ENCODE measurements at places on chromosomes 4 and X.

DNA sequence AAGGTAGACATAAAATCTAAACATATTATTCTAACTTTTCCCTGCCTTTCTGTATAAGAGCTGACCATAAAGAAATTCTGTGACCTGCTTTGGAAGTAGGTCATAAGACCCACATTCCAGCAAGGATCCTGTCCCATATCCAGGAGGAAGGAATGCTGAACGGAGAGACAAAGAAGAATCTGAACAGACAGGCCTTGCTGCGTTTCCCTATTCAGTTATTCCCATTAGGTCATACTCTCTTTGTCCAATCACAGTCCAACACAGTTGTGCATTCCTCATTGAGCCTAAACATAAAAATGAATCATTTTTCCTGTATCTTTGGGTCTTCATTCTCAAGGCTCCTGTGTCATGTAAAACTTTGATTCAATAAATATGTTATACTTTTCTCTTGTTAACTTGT is 287.6 kb upstream of the TAPT1 start:
- DNase-seq = no peak

DNA sequence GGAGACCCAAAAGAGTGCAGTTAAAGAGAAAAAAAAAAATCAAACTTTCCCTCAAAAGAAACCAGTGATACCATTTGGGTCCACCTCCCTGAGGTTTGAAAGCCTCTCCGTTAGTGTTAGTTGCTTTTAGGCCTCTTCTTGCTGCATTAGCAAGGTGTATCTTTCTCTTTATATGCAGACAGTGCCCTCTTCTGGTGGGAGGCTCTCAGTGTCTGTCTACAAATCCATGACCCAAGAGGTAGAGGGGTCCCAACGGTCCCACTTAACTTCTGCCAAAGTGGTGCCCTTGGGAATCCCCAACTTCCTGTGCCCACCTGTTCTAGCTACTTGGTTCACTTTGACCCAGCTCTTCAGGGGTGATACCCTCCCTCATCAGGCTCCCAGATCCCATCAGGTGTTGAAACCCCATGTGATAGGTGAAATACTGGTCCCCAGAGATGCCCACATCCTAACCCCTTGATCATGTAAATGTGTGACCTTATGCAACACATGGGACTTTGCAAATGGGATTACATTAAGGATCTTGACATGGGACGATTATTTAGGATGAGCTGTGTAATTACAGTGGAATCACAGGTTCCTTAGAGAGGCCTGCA is 63.7 kb upstream of the CD99 start:
- no peak for DNase-seq

GRCh38 chrX:65783746-65784145 is 116.3 kb downstream of the MSN start:
- DNase-seq = no peak

DNA sequence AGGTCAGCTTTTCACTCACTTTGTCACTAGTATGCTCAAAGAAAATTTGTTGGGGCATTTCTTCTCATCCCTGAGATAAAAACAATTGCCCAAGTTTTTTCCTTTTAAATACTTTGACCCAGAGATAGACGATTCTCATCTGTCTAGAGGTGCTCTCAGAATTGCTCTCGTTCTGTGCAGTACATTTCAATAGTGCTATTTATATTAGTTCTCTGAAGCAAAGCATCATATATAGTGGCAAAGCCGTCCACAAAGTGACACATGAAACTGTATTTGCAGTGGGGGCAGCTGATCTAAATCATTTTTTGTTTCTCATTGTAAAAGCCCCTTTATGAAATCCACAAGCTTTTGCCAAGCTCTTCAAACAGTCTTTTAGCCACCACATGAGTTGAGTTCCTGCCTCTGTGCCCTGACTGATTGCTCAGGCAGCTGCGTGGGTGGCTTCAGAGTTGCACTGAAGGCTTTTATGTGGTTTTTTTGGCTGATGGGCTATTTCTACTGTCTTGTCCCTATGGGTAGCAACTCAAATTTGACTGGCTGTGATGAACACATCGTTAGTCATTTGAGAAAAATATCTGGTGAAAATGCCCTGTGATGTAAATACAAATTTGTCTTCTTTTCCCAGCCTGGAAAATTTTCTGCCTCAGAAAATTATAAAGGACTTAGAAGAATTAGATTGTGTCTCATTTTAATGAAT is 119.1 kb upstream of the OTUD4 start:
- DNase-seq = no peak

- DNase-seq = no peak
Measured at GRCh38 chr4:6126971-6127745, 73.2 kb downstream of the JAKMIP1 start.

DNA sequence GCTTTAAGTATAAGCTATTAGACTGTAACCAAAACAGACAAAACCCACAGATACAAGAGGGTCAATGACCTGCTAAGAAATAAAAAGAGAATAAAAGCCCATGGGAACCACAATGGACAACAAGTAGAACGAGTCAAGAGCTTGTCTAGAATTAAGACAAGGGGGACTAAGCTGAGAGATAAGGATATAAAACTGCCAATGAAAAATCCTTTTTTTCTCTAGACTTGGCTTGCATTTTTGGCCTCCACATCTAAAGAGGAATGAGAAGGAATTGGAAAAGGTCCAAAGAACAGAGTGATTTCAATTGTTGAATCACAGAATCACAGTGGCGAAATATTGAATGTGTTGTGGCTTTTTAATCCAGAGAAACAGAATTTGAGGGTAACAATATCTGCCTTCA is 135.7 kb downstream of the QDPR start:
- no peak for DNase-seq

DNA sequence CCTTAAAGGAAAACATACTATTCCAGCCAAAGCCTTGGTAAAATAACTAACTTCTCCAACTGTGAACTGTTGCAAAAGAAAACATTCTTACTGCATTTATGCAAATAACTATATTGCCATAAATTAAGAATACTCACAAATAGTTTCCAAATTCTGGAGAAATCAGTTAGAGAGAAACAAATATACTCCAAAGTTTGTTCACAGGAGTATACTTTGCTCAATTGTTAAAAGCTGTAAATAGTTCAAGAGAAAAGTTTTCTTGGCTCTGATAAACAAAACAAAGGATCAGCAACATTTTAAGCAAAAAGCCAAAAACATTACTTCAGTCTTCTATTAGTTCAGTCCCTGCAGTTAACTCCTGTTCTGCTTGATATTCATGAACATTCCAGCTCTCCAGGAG is 83.0 kb downstream of the EIF4E start:
- DNase-seq = no peak

DNA sequence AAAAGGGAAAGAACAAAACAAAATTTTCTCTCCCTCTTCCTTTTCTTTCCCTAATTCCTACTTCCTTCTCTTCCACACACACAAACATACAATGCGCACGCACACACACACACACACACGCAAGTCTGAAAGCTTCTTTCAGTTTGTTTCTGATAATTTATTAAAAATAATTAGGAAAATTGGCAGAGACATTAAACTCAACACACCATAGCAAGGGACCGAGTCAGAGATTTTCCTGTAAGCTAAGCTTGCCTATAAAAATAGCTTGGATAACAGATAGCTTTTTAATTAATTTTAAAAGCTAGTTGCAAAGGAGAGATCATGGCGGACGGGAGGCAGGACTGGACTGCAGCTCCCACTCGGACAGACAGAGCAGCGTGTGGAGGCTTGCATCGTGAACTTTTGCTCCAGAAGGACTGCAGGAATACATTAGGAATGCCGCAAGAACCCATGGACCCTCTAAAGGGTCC is 92.6 kb upstream of the MAPK10 start:
- no peak for DNase-seq

- no peak for DNase-seq
Measured at GRCh38 chr4:98639108-98639507, 19.3 kb downstream of the TSPAN5 start.

Measured in NCI-H526 treated with DMSO at 0.1 percent for 48 hours (cell line).